ENCODE measurements at places on chromosomes 2 and 18.
A peak's percentile ranks its signal among the peaks of the same experiment; 100 is the strongest.

- DNase-seq, result peak; percentile 57
These were observed 156.4 kb upstream of the MMADHC start for GRCh38 chr2:149743842-149744448.

- no peak for DNase-seq
These were observed 75.6 kb upstream of the TTN start for GRCh38 chr2:178882666-178883440.

- no peak for DNase-seq
These were observed 1367.2 kb upstream of the CELF4 start for GRCh38 chr18:38932752-38933151.

- no peak for DNase-seq
These were observed at the start of gene CIDEA for GRCh38 chr18:12254136-12254819. Gene CIDEA (plus strand): TSS chr18:12254361. CDS start chr18:12254384, 23 bp downstream.

DNA sequence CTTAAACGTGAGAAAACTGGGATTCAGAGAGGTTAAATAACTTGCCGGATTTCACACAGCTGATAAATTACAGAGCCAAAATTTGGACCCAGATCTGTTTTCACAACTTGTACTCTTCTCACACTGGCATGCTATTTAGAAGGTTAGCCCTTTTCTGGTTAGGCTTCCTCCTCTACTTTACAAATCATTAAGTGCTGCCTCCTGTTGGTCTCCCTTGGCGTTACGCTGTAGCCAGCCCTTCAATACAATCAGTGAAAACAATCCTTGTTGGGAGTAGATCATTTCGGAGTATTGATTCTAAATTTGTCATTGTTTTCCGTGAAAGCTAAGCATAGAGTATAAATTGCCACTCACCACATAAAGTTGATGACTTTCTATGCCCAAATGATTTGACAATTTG is 153.5 kb downstream of the ARHGAP15 start:
- no peak for DNase-seq

- no peak for DNase-seq
These were observed 73.7 kb downstream of the RBMS1 start for GRCh38 chr2:160419776-160420505.

- DNase-seq, result peak; percentile 33
These were observed 62.9 kb downstream of the MTHFD2 start for GRCh38 chr2:74261204-74261864.

- DNase-seq, result no peak
These were observed 108.2 kb upstream of the ERBB4 start for GRCh38 chr2:212646698-212647366.

DNA sequence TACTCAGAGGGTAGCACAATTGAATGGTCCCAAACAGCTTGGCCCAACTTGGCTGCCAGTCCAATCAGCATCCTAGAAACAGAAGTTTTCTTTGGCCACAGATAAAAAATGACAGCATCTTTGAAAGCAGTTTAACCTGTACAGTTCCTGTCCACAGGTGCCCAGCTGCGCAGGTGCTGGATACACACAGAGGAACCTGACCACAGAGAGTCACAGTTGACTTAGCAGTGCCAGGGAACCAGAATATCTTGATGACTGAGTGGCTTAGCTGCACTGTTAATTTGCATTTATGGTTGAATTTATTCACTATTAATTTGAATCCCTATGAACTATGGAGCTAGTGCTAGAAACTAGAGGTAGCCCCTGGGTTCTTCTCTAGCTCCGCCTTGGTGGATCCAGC is 93.7 kb downstream of the TPGS2 start:
- no peak for DNase-seq

DNA sequence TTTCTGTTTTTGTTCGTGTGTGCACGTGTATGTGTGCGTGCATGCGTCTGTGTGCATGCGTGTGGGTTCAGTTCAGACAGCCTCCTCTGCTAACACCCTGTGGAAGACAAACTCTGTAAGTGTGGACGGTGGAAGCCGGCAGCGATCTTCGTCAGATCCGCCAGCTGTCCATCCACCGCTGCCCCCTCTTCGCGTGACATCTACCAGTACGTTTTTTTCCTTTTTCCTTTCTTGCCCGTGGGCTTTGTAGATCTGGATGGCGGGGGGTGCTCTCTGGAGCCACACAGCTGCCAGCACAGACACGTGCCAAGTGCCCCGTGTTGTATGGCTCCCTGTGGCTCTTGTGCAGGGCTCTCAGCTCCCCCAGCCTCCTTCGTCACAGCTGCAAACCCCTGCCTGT is 32.3 kb downstream of the ITGB1BP1 start:
- no peak for DNase-seq

- no peak for DNase-seq
These were observed 95.5 kb downstream of the GYPC start for GRCh38 chr2:126751477-126751876.

DNA sequence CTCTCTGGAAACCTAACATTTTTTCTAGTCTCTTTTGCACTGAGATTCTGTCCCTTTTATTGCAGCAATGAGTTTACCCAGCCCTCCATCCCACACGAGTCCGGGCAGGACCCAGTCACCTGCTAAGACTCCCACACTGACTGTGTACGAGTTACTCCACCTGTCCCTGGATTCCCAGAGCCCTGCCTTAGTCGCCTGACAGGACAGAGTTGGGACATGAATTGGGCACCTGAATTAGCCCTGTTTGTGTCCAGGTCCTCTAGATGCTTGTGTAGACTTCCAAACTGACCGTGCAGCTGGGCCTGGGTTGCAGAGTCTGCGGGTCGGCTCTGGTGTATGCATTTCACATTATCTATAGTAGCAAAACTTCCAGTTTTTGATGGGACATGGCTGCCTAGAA is 238.7 kb downstream of the VAPA start:
- DNase-seq, result no peak

- DNase-seq, result no peak
These were observed 51.2 kb downstream of the GREB1 start for GRCh38 chr2:11585071-11585470.

GRCh38 chr2:138596403-138596802 is 94.8 kb downstream of the SPOPL start:
- no peak for DNase-seq

DNA sequence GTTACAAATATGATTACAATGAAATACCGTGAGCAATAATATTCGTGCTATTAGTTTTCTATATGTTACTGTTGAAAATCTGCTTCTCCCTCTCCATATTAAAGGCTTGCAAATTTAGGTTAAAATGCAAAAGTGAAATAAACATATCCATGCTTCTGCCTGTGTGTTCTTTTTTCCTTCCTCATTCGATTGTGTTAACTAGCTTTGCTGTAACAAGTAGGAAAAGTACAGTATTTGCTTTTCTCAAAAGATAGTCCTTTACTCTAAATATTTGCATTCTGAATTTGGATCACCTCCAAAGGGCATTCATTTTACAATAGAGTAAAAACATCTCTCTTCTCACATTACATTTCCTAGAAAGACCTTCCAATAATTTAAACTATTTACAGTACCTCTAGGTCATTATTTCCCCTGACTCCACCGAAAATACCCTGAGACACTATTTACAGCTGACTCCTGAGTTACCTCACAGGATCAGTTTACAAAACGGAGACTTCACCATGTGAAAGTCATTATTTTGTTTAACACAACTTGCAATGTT is 835.0 kb upstream of the FANCL start:
- no peak for DNase-seq

DNA sequence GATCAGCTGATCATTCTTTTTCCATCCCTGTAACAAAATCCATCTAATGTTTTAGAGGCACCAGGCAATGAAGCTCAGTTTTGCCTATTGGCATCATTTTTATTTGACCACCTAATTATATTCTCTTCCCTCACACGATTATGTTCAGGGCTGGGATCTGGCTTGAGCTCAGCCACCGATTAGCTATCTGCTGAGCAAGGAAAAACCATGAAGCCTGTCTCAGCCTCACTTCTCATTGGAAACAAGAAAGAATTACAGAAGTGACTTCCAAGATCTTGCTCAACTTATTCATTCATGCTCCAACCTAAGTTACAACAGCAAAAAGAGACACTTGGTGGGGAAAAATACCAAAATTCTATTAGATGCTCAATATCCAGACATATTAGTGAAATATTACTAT is 139.0 kb upstream of the SH3BP4 start:
- no peak for DNase-seq

GRCh38 chr2:138028538-138028937 is 64.3 kb downstream of the HNMT start:
- DNase-seq, result no peak

GRCh38 chr2:134195341-134195740 is 58.5 kb upstream of the MGAT5 start:
- no peak for DNase-seq

GRCh38 chr2:197161774-197162173 is 148.8 kb downstream of the ANKRD44 start:
- DNase-seq, result no peak

- DNase-seq, result no peak
These were observed 108.8 kb upstream of the SLC1A4 start for GRCh38 chr2:64880193-64880951.

DNA sequence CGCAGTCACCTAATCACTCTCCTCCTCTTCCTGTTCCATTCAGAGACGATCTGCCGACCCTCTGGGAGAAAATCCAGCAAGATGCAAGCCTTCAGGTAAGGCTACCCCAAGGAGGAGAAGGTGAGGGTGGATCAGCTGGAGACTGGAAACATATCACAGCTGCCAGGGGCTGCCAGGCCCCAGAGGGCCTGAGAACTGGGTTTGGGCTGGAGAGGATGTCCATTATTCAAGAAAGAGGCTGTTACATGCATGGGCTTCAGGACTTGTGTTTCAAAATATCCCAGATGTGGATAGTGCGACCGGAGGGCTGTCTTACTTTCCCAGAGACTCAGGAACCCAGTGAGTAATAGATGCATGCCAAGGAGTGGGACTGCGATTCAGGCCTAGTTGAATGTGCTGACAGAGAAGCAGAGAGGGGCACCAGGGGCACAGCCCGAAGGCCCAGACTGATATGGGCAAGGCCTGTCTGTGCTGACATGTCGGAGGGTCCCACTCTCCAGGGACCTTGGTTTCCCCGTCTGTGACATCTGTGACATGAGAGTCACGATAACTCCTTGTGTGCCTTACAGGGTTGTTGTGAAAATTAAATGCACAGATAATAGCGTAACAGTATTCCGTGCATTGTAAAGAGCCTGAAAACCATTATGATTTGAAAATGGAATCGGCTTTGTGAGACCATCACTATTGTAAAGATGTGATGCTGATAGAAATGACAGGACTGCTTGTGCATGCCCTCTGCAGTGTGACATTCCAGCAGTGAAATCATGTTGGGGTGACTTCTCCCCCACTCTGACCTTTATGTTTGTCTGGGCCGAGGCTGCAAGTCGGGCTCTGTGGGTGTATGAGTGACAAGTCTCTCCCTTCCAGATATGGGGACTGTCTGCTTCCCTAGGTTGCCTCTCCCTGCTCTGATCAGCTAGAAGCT is 510 bp downstream of the IL1RN start:
- no peak for DNase-seq

DNA sequence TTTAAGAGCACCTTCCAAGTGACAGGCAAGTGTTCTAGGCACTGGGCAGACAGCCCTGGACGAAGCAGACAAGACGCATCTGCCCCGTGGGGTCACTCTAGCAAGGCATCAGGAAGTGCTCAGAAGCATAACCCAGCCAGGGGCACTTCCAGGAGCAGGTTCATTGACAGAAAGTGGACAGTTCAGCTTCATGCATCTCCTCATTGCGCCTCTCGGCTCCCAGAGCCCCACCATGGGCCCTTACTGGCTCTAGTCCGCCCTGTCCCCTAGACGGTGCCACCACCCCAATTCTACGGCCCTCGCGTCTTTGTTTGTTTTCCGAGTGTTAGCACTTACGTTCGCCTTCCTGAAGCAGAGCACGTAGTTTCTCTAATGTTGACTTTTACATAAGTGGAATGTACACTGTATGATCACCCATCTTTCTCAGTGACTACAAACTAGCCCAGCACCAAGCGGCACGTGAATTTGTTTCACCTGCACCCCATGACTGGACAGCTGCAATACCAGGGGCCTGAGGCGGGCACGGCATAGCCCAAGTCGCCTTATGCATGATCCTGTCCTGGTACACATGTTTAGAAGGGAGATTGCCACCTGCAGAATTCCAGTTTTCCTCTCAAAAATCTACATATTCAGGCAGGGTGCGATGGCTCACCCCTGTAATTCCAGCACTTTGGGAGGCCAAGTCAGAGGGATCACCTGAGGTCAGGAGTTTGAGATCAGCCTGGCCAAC is 33.2 kb downstream of the SNED1 start:
- DNase-seq, result no peak

GRCh38 chr18:39966275-39966674 is 1988.8 kb upstream of the PIK3C3 start:
- peak; percentile 55 for DNase-seq

DNA sequence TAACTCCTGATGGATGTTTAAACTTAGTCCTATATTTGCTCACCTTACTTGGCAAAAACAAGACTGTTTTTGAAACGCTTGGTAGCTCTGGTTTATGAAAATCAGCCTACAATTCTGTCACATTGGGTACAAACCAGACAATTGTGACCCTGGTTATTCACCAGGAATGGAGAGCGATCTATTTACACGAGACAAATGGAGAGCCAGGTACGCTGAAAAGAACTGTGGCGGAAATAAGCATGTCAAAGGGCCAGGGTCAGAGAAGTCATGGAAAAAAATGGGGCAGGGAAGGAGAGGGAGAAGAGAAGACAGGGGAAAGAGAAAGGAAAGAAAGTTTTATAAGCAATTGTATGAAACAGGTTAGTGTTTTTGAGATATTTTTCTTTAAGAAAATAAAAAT is 119.5 kb upstream of the ZFP36L2 start:
- no peak for DNase-seq

DNA sequence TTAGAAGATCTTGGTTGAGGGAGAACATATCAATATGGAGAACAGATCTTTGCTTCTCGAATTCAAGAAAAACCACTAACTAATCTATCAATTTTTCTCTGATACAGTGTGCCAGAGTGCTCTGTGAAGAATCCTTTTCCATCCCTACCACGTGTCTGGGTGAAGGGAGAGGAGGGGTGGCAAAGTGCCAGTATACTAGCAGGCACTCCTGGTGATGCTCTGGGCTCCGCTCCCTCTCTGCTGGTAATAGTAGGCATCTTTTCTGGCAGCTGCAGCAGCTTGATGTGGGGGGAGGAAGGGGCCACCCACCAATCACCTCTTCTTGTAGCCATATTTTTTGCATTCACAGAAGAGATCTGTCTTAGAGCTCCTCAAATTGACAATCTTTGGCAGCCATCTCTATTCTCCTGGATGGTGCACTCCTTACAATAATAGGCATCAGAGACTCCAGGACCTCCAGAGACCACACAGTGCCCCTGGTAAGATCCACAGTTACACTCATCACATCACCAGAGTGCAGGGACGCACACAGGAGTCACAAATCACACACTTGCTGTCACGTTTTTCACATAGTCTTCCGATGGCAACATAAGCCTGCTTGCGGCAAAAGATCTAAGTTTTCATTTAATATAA is 15.7 kb downstream of the STK39 start:
- DNase-seq, result peak; percentile 38
